Natural killer cell treated with Interleukin-12 subunit alpha and Interleukin-12 subunit beta and Interleukin-15 and Interleukin-18, amount 100 ng/mL, for 72 hours (primary cell): ENCODE measurements at places on chromosomes 7 and 10.

DNA sequence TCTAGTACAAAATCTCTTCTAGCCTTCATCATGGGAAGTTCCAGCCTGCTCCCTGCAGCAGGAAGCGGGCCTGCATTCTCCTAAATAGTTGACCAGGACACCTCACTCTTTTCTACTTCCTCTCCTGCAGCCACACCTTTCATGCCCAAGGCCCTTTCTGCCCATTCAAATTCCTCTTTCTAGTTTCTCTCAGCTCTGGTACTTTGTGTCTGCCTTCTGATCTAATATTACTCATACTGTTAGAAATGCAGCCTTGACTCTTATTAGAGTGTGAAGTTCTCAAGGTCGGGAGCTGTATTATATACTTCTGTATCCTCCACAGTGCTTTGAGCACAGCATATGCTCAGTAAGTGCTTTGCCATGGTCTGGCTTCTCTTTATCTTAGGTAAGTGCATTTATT lies 103.1 kb downstream of the PRKCQ start:
- no peak for DNase-seq

- DNase-seq: peak; percentile 81
Observed at GRCh38 chr7:98400542-98401340, at the start of gene BAIAP2L1. TSS of gene BAIAP2L1 (minus strand) at chr7:98401090. CDS start at chr7:98400852, 238 bp downstream.

DNA sequence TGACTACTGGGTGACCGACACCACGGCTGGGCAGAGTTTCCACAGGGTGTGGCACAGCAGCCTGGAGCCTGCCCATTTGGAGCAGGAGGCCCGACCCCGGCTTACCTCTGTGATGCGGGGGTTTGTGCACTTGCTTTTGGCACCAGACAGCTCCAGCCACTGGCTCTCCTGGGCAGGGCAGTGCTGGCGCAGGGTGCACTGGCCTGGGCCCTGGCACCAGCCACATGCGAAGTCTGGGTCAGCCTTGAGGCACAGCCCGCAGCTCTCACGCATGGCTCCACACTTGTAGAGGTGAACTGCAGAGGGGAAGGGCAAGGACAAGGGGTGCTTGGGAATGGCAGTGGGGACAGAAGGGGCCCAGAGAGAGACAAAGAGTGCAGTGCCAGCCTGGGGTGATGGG lies 373.7 kb downstream of the PLXNA4 start:
- no peak for DNase-seq

GRCh38 chr7:13731643-13732042 lies 257.8 kb downstream of the ETV1 start:
- no peak for DNase-seq

DNA sequence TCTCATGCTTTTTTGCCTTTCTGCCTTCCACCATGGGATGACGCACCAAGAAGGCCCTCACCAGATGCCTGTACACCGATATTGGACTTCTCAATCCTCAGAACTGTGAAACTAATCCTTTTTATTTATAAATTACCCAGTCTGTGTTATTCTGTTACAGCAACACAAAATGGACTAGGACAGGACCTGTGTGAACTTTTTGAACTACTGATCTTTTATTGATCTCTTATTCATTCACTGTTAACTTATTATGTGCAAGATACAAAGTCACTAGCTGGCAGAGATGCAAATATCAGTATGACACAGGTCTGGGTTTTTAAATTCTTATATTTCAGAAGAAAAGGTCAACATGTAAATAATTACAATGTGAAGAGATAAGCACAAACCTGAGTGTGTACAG lies 635.8 kb downstream of the SORCS1 start:
- no peak for DNase-seq

DNA sequence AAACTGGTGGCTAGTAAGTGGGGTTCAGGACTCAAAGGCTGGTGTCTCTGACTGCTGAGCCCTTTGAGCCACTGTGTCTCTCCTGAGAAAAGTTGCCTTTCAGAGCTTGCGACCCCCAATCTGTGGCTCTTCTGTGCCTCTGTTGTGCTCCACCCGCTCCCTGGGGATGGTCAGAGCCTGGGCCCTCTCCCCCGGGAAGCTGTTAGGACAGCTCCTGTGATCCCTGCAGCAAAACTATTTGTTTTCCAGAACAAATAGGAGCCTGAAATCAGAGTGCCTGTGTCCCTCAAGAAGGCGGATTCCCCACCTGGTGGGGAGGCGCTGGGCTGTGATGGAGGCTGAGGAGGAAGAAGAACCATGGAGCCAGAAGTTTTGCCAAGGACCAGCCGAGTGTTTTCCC lies 56.4 kb upstream of the MXI1 start:
- no peak for DNase-seq

DNA sequence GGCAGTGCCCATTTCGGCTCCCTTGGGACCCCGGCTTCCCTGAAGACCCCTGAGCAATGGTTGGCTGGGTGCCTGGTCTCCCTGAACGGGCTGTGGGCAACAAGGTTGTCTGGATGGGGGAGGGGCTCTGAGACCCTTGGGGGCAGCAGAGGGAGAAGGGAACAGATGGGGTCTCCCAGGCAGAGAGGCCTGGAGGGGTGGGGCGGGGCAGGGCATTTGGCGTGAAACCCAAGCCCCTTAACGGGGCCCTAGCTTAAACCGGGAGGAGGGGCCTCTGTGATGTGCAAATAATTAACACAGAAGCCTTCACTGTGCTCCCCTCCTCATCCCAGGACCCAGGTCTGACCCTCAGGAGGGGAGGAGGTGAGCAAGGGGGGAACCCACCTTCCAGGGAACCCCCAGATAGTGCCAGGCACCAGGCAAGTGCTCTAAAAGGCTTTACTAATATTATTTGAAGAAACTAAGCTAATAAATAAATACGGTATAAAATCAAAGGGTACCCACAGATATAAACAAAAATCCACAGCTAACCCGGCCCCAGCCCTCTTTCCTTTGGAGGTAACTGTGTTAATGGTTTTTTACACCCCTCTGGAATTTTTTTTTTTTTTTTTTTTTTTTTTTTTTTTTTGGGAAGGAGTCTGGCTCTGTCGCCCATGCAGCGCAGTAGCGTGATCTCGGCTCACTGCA lies 170.8 kb downstream of the RNF216 start:
- DNase-seq: no peak

DNA sequence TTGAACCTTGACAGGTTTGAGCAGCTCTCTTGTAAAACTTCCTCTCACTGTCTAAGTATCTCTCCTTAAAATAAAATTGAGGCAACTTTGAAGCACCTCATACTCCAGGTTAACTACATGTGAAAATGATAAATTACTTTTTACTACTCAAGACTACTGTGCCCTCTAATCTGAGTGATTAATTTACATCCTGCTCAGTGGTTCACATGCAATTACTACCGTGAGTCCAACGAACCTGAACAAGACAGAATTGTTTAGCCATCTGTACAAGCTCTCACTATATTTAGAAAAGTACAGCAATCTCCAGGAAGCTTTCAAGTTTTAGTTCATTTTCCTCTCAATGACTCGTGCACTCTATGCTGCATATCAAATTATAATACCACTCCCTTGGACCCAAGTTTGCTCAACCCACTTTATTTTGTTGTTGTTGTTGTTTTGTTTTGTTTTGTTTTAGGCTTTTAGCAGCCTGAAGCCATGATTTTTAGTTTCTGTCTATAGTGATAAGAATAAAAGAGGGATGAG lies 21.2 kb downstream of the PDE1C start:
- DNase-seq: no peak

GRCh38 chr7:102103027-102103372 lies 183.7 kb upstream of the SH2B2 start:
- no peak for DNase-seq

- no peak for DNase-seq
Observed at GRCh38 chr10:7471720-7472367, 61.0 kb upstream of the SFMBT2 start.

DNA sequence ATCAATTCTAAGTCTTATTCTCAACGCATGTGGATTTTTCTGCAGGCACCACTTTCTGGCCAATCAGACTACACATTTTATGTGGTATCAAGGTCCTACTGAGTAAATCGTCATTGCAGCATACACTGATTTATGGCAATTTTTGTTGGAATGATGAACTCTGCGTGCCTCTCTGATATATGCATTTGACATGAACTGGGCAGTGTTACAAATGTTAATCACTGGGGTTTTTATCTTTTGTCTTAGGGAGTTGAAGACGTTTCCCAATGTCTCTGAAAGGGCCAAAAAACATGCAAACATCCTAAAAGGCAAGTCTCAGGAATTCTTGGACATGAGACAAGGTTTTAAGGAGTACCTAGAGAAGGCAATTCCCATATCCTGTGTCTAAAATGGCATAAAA lies 809.5 kb upstream of the CELF2 start:
- no peak for DNase-seq

GRCh38 chr10:26335574-26336093 lies 102.5 kb upstream of the APBB1IP start:
- no peak for DNase-seq

DNA sequence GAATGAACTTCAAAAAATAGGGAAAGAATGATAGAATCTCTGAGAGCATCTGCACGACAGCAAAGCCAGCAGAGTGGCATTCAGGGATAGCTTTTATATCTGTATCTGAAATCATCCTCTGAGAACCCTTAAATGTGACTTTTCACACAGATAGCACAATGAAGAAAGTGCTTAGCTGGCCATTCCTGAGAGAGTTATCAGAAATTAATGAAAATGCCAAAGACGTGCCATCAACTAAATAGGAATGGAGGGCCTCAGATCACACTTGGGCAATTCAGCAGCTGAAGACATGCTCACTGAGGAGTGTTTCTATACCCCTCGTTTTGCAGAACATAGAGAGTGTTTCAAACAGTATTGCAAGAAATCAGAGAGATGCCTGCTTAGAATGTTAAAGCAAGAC lies 51.6 kb downstream of the AKR1B1 start:
- DNase-seq: no peak

DNA sequence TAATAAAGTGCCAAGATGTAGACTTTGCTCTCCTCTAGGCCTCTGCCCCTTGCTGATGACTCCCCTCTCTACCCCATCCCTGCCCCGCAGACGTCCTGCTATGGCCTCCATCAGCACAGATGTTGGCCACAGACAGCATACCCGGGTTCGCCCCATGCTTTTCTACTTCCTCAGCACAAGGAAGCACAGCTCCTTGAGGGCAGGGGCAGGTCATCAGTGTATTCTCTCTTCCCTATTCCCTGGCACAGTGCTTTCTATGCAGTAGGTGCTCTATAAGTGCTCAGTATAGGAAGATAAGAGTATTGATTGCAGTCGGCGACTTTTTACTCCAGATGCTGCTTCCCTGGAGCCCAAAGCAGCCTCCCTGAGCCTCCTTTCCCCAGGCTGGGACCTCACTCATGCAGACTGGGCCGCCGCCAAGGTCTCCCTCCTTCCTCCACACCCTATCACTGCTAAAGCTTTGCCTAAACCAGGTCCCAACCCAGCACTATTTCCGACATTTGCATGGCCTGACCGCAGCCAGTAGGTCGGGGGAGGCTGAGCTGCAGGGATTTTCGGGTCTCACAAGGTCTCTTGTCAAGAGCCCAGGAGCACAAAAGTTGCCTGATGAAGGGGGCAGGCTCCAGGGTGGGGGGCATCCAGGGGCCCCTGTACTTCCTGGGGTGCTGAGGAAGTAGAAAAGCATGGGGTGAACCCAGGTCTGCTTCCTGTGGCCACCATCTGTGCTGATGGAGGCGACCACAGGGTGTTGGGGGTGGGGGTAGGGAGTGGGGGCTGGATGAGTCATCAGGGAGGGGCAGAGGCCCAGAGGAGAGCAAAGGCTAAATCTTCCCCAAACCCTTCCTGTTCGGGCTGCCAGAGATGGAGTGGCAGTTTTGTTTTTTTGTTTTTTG lies 8.0 kb downstream of the CALHM3 start:
- no peak for DNase-seq

- DNase-seq: no peak
Observed at GRCh38 chr10:126233182-126234148, 154.8 kb downstream of the ADAM12 start.

DNA sequence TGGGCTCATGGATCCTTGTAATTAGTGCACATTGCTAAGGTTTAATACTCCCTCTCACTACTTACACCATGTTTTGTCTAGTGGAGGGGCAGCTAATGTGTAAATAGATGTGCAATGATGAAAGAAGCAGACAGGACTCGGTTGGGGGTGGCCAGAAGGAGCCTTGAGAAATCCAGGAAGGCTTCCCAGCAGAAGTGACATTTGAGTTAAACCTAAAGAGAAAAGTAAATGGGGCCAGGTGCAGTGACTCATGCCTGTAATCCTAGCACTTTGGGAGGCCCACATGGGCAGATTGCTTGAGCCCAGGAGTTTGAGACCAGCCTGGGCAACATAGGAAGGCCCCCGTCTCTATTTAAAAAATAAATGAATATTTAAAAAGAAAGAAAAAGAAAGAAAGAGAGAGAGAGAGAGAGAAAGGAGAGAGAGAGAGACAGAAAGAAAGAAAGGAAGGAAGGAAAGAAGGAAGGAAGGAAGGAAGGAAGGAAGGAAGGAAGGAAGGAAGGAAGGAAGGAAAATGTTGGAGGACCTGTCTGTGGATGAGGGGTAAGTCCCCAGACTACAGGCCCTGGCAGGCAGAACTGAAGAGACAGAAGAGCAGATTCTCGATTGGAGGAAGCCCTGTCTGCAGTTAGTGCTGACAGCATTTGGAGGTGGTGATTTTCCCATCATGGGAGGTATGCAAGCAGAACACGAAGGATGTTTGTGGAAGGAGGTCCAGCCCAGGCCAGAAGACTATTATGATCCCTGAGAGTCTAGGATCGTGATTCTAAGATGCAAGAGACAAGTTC lies 3.6 kb downstream of the ELN start:
- no peak for DNase-seq

GRCh38 chr10:86365346-86366032 lies 1.1 kb downstream of the GRID1 start:
- no peak for DNase-seq

GRCh38 chr10:58041901-58042300 lies 225.8 kb downstream of the IPMK start:
- DNase-seq: no peak

DNA sequence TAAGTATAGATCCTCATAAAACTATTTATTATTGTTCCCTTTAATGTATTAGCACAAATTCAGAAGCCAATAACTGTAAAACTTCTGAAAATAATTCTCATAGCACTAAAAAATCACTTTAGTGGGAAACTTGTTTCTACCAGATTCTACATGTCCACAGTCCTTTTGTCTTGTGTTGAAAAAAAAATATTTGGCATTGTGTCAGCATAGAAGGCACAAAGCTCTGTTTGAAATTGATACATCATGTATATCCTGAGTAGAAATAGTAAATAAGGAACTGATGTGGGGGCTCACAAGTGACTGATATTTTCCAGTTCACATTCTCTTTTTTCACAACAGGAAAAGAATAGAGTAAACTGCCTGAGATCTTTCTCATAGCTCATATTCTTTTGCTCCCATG lies 134.6 kb downstream of the GRM3 start:
- DNase-seq: no peak

- DNase-seq: no peak
Observed at GRCh38 chr10:44032216-44032615, 352.7 kb downstream of the CXCL12 start.

GRCh38 chr10:128534686-128535085 lies 408.5 kb upstream of the MKI67 start:
- DNase-seq: no peak

DNA sequence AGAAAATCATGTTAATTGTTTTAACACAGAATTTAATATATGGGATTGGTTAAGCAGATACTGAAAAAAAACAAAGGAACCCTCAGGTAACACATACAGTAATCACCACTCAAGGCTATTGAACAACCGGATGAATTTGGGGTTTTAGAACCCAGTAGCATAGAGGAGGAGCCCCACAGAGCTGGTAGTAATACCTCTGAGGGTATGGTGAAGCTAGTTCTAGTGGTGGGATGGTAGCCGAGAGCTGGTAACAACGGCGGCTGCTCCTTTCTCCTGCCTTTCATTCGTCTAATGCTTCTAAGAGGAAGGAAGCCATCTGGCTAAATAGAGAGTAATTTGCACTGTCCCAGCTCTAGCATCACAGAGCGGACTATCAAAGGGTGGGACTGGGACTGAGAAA lies 52.2 kb downstream of the WAC start:
- DNase-seq: no peak

GRCh38 chr7:105130048-105130447 lies 116.0 kb downstream of the KMT2E start:
- DNase-seq: no peak
